ENCODE measurements at places on chromosomes 1 and 21. TPM values are rescaled to one million over a fixed set of nuclear protein-coding genes. Genes with fewer than 3 reads are reported as not detected.

Gene INKA2
- total RNA-seq, result 1.3 TPM

Gene EVI5
- total RNA-seq, result 11.0 TPM

Gene HSD3B2
- total RNA-seq, result not detected

Gene FYB2
- total RNA-seq, result not detected

Gene LDLRAD1
- not detected for total RNA-seq

Gene PAQR6
- total RNA-seq, result 5.0 TPM

Gene ELF3
- total RNA-seq, result 0.59 TPM

Gene NPHS2
- not detected for total RNA-seq

Gene NASP
- 251 TPM for total RNA-seq

Gene FCRL5
- not detected for total RNA-seq

Gene FMO3
- not detected for total RNA-seq

GRCh38 chr1:37673920-37674319, 18.4 kb upstream of the CDCA8 start:
- H3K27me3 ChIP-seq, result peaks cover 27% of the 10 kb centered on the region
- peak overlapping the region; percentile 19 for H3K4me3 ChIP-seq
- no peaks in the 10 kb centered on the region for H3K36me3 ChIP-seq

- H3K27ac ChIP-seq, result no peak overlapping the region
- no peak for DNase-seq
- no peaks in the 10 kb centered on the region for H3K4me1 ChIP-seq
- no peak overlapping the region for H3K4me3 ChIP-seq
These were observed 8.1 kb downstream of the ARV1 start for GRCh38 chr1:230986976-230987375.

GRCh38 chr21:29219165-29219770, 79.5 kb upstream of the BACH1 start:
- DNase-seq, result no peak
- H3K4me1 ChIP-seq, result no peaks in the 10 kb centered on the region
- H3K27ac ChIP-seq, result no peak overlapping the region
- H3K36me3 ChIP-seq, result no peaks in the 10 kb centered on the region

GRCh38 chr1:26999440-26999987, 6.0 kb downstream of the TRNP1 start:
- H3K4me3 ChIP-seq, result no peak overlapping the region
- H3K27ac ChIP-seq, result no peak overlapping the region
- peaks cover 9% of the 10 kb centered on the region for H3K4me1 ChIP-seq
- no peak for DNase-seq
- H3K27me3 ChIP-seq, result peaks cover 40% of the 10 kb centered on the region

- H3K4me1 ChIP-seq, result peaks cover 5% of the 10 kb centered on the region
- no peaks in the 10 kb centered on the region for H3K36me3 ChIP-seq
- H3K27ac ChIP-seq, result no peak overlapping the region
- peaks cover 12% of the 10 kb centered on the region for H3K27me3 ChIP-seq
These were observed 100.7 kb downstream of the KCNN3 start for GRCh38 chr1:154769193-154769895.

- no peak overlapping the region for H3K4me3 ChIP-seq
- peaks cover 8% of the 10 kb centered on the region for H3K27me3 ChIP-seq
- peaks cover 3% of the 10 kb centered on the region for H3K36me3 ChIP-seq
- DNase-seq, result no peak
- H3K27ac ChIP-seq, result no peak overlapping the region
These were observed 39.5 kb downstream of the RGS8 start for GRCh38 chr1:182644886-182645285.

DNA sequence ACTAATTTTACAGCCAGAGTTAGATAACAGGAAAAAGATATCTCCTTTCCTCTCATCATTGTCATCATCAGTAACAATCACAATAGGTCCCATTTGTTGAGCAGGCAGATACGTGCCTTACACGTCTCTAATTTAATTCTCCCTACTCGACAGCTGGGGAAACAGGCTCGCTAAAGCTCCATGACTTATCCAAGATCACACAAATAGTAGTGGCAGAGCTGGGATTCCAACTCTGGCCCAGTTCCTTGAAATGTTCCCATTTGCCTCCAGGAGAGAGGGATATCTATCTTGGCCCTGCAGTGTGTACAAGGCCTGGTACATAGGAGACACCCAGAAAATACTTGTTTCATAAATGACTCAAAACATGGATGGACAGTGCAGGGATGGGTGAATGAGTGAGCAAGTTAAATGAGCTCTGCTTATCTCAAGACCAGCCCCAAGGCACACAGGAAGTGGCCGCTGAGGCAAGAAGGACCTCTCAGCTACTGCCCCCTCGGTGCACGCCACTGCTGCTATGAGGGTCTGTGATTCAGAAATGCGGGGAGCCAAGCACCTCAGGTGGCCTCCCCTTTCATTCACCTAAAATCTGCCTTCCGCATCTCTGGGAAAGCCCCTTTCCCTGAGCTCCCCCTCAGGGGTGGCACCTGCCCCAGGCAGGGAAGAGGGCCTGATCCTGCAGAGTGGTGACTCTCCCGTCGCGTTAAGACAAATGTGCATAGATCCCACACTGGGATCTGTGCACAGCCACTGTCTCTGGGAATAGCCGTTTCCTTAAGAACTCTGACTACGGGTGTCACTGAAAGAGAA, 3.6 kb downstream of the KCNN3 start:
- H3K4me1 ChIP-seq, result peaks cover 36% of the 10 kb centered on the region
- no peaks in the 10 kb centered on the region for H3K36me3 ChIP-seq
- H3K27ac ChIP-seq, result no peak overlapping the region
- peaks cover 34% of the 10 kb centered on the region for H3K27me3 ChIP-seq
- H3K4me3 ChIP-seq, result no peak overlapping the region

DNA sequence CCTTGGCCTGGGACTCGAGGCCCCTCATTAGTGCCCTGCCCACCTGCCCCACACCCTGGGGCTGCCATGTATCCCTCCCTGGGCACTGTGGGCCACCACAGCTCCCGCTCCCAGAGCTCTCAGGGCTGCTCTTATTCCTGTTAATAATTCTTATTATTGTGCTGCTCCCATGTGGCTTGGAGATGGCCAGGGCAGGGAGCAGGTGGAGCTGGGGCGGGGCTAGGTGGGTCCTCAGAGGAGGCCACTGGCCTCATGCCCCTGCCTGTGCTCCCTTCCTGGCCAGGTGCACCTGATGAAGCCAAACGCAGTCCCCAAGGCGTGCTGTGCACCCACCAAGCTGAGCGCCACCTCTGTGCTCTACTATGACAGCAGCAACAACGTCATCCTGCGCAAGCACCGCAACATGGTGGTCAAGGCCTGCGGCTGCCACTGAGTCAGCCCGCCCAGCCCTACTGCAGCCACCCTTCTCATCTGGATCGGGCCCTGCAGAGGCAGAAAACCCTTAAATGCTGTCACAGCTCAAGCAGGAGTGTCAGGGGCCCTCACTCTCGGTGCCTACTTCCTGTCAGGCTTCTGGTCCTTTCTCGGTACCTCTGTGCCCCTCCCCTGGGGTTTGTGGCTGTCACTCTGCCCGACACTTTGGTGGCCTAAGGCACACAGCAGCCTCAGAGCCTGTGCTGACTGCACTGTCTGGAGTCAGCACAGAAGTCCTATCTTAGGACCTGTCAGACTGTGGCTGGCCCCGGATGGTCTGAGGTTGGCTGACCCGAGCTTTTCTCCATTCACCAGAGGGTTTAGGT, 34.1 kb downstream of the BMP8A start:
- no peak overlapping the region for H3K4me3 ChIP-seq
- H3K4me1 ChIP-seq, result peaks cover 8% of the 10 kb centered on the region
- peak overlapping the region; percentile 52 for H3K27ac ChIP-seq
- peak; percentile 51 for DNase-seq
- no peaks in the 10 kb centered on the region for H3K27me3 ChIP-seq

- DNase-seq, result no peak
- H3K36me3 ChIP-seq, result no peaks in the 10 kb centered on the region
- H3K4me3 ChIP-seq, result no peak overlapping the region
- no peak overlapping the region for H3K27ac ChIP-seq
- peaks cover 13% of the 10 kb centered on the region for H3K27me3 ChIP-seq
These were observed 16.4 kb upstream of the CGN start for GRCh38 chr1:151494741-151495281.

GRCh38 chr1:29953961-29954360, 717.6 kb downstream of the PTPRU start:
- H3K4me3 ChIP-seq, result no peak overlapping the region
- H3K27me3 ChIP-seq, result no peaks in the 10 kb centered on the region
- no peaks in the 10 kb centered on the region for H3K36me3 ChIP-seq
- no peak for DNase-seq
- H3K4me1 ChIP-seq, result no peaks in the 10 kb centered on the region

GRCh38 chr1:226108935-226109828, 46.7 kb downstream of the H3-3A start:
- peak overlapping the region; percentile 88 for H3K27ac ChIP-seq
- no peak for DNase-seq
- H3K36me3 ChIP-seq, result no peaks in the 10 kb centered on the region
- H3K4me3 ChIP-seq, result peak overlapping the region; percentile 90
- peaks cover 9% of the 10 kb centered on the region for H3K27me3 ChIP-seq
- peaks cover 25% of the 10 kb centered on the region for H3K4me1 ChIP-seq

DNA sequence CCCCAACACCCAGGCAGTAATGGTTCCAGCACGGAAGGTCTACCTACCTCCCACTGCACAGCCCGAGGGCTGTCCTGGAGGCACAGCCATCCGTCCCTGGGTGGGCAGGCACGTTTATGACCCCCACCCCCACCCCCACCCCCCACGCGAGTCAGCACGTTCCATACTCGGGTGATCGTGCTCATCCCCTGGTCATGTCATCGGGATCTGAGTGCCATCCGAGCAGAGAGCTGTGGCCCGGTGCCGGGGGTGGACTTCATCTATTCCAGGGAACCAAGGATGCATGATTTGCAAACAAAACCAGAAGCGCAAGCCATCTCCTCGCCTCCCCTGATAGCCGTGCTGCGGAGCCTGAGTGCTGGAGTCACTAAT, 1.1 kb downstream of the TSPEAR start:
- H3K4me1 ChIP-seq, result peaks cover 18% of the 10 kb centered on the region
- peaks cover 2% of the 10 kb centered on the region for H3K36me3 ChIP-seq
- H3K4me3 ChIP-seq, result no peak overlapping the region
- no peak overlapping the region for H3K27ac ChIP-seq
- DNase-seq, result no peak
- peaks cover 75% of the 10 kb centered on the region for H3K27me3 ChIP-seq

DNA sequence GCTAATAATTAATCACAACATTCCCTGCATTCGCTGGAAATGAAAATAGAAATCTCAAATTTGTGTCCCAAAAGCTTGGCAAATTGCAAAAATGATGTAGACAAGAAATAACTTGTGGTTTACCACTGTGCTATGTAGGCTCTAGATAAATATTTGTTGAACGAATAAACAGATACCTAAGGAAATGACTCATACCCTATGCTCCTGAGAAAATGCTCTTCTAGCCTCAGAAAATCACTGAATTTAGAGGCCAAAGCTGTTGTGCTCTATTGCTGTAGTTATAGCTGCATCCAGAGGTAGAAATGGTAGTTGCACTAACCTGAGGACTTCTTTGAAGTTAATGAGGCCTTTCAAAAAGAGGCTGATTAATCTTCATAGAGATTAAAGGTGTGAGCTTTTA, 142.0 kb upstream of the ZNHIT6 start:
- H3K27me3 ChIP-seq, result no peaks in the 10 kb centered on the region
- no peak overlapping the region for H3K27ac ChIP-seq
- no peaks in the 10 kb centered on the region for H3K36me3 ChIP-seq
- DNase-seq, result no peak
- H3K4me1 ChIP-seq, result no peaks in the 10 kb centered on the region

- H3K36me3 ChIP-seq, result peaks cover 25% of the 10 kb centered on the region
- H3K4me3 ChIP-seq, result no peak overlapping the region
- DNase-seq, result no peak
- H3K27me3 ChIP-seq, result no peaks in the 10 kb centered on the region
These were observed 5.4 kb downstream of the UBR4 start for GRCh38 chr1:19204446-19205266.

DNA sequence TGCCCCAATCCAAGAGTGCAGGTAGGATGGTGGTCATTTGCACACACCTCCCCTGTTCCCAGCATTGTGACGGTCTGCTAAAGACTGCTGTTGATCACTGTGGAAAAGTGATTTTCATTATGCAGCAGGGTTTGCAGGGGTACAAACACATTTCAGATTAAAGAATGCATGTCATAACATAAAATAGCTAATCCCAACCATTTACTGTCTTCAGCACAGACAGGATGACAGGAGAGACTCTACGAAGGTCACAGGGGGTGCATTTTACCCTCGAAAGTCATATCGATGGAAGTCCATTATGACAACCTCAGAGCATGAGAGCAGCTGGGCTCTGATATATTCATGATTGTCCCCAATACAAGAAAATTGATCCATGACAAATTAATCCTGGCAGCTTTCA, 302.6 kb downstream of the AJAP1 start:
- no peak overlapping the region for H3K27ac ChIP-seq
- no peaks in the 10 kb centered on the region for H3K4me1 ChIP-seq
- no peaks in the 10 kb centered on the region for H3K27me3 ChIP-seq
- no peaks in the 10 kb centered on the region for H3K36me3 ChIP-seq
- no peak overlapping the region for H3K4me3 ChIP-seq
- no peak for DNase-seq

DNA sequence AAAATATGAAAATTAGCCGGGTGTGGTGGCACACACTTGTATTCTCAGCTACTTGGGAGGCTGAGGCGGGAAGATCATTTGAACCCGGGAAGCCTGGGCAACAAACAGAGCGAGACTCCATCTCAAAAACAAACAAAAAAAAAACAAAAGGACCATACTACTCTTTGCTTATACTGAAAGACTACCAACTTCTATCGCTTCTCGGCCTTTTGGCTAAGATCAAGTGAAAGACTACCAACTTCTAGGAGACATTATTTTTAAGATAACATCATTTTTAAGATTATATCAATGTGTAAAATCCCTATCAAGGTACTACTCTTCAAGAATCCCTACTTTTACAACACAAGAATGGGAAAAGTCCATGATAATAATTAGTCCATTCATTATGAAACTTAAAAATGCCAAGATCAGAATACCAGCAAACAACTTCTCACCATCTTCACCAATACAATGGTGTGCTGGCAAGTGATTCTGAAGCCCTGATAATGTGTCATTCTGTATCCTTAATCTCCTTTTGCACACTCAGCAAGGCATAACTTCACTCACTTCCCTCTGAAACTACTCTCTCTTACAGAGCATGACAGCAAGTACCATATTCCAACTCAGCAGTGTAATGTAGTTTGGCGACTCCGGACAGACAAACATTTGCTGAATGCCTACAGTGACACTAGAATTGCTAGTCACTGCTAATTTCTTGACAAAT, 1.7 kb downstream of the PTP4A2 start:
- H3K27ac ChIP-seq, result peak overlapping the region; percentile 99
- no peak for DNase-seq
- peaks cover 20% of the 10 kb centered on the region for H3K36me3 ChIP-seq
